IPS-NIHi11 (cell line): ENCODE measurements at places on chromosomes 4 and X.

GRCh38 chr4:153152501-153153338 lies 51.5 kb upstream of the TRIM2 start:
- DNase-seq: no peak

GRCh38 chrX:24097741-24098260 lies 43.0 kb downstream of the EIF2S3 start:
- DNase-seq: no peak

GRCh38 chr4:61210186-61210939 lies 10.2 kb downstream of the ADGRL3 start:
- DNase-seq: peak; percentile 41

GRCh38 chrX:154419189-154419588 lies 7.8 kb downstream of the TAFAZZIN start:
- DNase-seq: no peak

DNA sequence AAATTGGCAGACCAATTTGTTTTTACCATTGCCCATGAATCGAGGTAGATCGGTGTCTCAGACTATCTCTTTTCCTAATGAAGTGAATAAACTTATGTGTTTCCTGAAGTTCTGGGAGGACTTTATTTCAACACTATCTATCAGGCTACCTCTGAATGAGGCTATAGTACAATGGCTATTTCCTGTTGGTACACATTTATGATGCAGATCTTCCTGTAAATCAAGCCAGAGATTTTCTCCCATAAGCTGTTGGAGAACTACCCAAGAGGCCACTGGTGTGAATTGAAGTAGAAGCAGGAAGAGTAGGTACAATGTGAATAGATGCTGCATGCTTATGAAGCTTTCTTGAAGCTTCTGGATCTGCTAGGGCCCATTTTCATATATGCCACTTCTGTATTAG lies 16.0 kb downstream of the TXK start:
- DNase-seq: no peak

- DNase-seq: peak; percentile 60
Observed at GRCh38 chr4:77015390-77015789, 60.4 kb downstream of the CCNI start.

DNA sequence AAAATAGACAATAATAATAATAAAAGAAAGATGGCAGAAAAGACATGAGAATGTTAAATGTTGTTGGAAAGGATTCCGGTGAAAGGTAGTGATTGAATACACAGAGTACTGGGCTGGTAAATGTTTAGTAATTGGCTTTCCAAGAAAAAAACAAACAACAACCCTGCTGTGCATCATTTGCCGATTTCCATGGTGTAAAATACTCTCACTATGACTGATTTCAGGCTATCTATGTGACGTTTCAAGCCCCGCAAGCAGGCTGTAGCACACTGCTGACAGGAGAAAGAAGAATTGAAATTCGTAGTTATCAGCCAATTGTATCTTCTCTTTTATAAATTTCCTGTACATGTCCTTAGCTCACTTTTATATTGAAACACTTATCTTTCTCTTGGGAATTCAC lies 13.6 kb upstream of the SEPTIN6 start:
- no peak for DNase-seq

DNA sequence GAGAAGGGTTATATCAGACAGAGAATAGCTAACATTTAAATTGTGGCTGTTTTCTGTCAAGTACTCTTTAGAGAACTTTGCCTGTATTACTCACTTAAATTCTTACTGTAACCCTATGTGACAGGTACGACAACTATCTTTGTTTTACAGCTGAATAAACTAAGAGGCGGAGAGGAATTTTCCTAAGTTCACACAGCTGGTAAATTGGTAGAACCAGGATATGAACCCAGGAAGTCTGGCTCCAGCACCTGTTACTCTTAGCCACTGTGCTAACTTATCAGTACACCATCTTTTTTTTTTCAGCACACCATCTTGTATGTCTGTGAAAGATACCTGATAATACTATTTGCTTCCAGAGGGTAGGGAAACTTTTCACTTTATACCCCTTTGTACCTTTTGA lies 2.0 kb upstream of the SYP start:
- no peak for DNase-seq

DNA sequence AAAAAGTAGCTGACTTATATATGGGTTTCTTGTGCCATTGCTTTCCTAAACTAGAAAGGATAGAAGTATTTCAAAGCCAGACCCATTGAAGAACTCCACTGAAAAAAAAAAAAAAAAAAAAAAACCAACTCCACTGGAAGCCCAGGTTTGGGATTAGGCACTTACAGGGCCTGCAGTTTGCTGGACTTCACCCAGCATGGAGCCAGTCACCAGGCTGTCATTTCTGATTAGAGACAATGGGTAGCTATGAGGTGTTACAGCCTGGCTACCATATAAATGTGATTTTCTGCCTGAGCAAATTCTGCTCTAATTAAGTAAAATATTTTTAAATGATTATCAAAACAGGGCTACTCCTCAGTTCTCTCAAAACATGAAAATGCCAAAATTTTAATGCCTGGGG lies 49.5 kb downstream of the HS6ST2 start:
- peak; percentile 17 for DNase-seq

- DNase-seq: no peak
Observed at GRCh38 chr4:932713-933070, 432 bp downstream of the TMEM175 start.

- DNase-seq: peak; percentile 17
Observed at GRCh38 chrX:70476934-70477733, 32.5 kb downstream of the DLG3 start.

DNA sequence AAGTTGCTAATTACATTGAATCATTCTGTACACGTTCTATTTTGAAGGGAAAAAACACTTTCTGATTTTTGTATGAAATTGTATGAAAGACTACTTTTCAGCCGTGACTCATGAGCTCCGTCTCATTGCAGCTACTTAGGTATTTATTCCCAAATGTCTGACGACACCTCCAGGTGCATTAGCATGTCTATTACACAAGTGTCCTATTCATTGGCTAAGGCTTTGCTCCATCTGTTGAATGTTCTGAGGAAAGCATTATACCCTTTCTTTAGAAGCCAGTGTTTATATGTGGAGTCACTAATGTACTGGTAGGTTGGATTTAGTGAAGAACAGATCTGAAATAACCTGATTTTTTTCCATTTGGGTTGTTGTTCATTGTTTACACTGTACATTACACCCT lies 51.8 kb downstream of the MAP7D3 start:
- no peak for DNase-seq

DNA sequence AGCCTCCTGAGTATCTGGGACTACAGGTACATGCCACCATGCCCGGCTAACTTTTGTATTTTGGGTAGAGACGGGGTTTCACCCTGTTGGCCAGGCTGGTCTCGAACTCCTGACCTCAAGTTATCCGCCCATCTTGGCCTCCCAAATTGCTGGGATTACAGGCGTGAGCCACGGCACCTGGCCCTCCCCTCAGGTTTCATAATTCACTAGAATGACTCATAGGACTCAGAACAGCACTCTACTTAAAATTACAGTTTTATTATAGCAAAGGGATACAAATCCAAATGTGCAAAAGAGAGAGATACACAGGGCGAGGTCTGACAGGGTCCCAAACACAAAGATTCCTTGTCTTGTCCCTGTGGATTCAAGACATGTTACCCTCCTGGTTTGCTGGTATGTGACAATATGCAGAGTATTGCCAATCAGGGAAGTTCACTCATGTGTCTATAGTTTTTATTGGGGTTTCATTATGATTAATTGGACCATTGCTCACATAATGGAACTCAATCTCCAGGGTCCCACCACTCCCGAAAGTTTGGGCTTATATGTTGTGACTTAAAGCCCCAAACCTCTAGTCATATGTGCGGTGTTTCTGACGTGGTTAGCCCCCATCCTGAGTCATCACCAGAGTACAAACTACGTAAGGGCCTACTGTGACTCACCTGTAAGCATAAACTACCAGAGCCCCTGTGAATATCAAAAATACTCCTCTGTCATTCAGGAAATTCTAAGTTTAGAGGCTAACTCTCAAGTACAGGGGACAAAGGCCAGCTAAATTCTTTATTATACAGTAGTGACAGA lies 5.2 kb downstream of the YIPF6 start:
- no peak for DNase-seq
